ENCODE measurements at places on chromosomes 7 and 10. TPM values are rescaled to one million over a fixed set of nuclear protein-coding genes. Genes with fewer than 3 reads are reported as not detected.
A peak's percentile ranks its signal among the peaks of the same experiment; 100 is the strongest.

GRCh38 chr10:122286867-122287266 lies 15.8 kb downstream of the BTBD16 start:
- peak; percentile 92 for DNase-seq

GRCh38 chr7:33692956-33693355 lies 212.4 kb upstream of the BMPER start:
- peak; percentile 68 for DNase-seq

DNA sequence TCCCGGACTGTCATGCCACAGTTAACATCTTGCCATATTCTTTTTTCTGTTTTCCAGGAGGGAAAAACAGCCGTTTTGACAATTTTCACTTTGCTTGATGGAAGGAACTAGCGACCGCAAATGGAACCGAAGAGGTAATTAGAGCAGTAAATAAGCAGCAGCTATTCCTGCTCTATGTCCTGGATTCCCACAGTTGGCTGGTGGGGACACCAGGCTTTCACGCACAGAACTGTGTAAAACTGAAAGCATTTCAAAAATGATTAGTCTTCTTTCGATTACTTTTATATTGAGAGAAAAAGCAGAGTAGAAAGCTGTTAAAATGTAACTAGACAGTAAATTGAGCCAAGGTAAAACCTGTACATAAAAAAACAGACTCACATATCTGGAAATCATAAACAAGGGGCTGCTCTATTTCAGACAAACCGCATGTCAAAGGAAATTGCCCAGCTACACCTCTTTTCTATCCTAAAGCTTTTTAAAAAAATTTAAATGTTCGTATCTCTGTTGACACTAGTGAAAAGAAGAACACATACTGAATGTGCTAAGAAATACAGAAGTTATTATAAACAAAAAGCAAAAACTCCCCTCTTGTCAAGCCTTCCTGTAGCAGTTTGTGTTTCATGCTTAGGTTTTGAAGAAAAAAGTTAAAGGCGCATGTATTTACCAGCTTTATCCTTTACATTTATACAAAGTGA lies 93.4 kb downstream of the RNF216 start:
- no peak for DNase-seq

- no peak for DNase-seq
Measured at GRCh38 chr7:4675771-4676367, 6.2 kb upstream of the FOXK1 start.

DNA sequence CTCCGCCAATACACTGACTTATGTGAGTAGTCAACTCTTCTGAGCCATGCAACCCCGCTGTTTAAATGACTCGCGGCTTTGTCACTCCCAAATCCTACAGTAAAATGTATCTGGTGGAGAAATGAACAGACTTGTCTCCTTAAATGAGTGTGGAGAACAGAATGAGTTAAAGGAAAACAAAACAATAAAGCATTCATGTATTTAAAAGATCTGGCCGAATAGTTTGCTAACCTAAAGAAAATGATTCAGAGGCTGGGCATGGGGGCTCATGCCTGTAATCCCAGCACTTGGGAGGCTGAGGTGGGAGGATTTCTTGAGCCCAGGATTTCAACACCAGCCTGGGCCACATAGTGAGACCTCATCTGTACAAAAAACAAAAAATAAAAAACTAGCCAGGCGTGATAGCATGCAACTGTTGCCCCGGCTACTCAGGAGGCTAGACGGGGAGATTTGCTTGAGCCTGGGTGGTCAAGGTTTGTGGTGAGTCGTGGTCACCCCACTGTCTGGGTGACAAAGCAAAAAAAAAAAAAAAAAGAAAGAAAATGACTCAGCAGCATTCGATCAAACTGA lies 86.5 kb upstream of the PFKP start:
- peak; percentile 47 for DNase-seq

GRCh38 chr7:149783386-149784250 lies 10.2 kb upstream of the ZNF467 start:
- no peak for DNase-seq

DNA sequence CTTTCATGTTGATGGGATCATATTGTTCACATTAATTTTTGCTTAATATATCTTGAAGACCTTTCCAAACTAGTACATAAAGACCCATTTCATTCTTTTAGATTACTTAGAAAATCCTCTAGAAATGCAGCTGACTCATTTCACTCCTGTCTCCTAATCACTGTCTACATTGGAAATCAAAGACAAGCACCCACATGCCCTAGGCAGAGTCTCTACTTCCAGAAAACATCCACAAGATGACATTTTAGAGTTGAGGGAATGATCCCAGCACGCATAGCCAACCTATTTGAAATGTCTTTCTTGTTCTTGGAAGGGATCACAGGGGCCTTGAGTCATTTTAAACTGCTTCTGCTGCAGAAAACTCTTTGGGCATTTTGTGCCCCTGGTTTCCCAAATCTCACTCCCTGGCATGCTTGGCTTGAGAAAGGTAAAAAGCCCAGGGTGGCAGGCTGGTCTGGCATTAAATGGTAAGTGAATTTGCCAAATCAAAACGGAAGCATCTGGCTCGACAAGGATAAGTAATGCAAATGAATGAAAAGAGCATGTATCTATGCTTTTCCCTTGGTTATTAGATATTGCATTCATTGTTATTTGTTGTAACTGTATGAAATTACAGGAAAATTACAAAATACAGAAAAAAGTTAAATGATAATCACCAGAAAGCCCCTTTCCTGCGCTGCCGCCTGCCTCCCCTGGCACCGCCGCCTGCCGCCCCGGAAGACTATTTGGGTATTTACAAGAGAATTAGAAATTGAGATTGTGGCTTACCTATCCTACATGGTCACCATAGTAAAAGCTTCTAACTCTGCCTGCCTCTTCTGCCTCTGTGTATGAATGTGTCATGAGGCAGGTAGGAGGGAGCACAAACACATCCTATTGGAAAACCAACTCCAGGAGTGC lies 225.3 kb downstream of the PTEN start:
- DNase-seq = no peak

DNA sequence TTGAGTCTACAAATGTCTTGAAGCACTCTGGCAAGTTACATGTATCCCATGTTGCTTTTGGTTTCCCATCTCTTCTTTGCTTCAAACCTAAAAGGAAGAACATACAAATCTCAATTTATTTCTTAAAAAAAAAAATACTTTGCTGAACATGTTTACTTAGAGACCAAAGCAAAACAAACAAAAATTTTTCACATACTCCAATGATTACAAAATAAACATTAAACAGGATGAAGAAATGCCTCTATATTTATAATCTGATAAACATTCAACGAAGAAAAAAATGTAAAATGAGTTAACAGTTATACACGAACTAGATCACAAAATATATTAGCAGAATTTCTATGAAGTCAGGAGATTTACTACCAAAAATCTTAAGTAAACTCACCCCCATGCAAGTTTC lies 31.3 kb downstream of the FAM204A start:
- no peak for DNase-seq

DNA sequence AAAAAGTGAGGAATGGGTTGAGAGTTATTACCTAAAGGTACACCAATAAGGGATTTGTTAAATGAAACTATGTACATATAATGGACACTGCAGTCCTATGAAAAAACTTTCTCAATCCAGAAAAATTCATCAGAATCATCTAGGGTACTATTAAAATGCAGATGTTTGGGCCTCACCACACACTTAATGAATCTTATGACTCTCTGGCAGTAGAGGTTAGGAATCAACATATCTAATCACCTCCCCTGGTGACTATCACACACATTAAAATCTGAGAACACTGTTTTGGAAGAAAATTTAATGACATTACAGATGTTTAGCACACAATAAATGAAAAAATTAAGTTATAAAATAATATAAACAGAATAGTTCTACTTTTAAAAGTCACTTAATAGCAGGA lies 32.1 kb downstream of the BAZ1B start:
- DNase-seq = no peak

DNA sequence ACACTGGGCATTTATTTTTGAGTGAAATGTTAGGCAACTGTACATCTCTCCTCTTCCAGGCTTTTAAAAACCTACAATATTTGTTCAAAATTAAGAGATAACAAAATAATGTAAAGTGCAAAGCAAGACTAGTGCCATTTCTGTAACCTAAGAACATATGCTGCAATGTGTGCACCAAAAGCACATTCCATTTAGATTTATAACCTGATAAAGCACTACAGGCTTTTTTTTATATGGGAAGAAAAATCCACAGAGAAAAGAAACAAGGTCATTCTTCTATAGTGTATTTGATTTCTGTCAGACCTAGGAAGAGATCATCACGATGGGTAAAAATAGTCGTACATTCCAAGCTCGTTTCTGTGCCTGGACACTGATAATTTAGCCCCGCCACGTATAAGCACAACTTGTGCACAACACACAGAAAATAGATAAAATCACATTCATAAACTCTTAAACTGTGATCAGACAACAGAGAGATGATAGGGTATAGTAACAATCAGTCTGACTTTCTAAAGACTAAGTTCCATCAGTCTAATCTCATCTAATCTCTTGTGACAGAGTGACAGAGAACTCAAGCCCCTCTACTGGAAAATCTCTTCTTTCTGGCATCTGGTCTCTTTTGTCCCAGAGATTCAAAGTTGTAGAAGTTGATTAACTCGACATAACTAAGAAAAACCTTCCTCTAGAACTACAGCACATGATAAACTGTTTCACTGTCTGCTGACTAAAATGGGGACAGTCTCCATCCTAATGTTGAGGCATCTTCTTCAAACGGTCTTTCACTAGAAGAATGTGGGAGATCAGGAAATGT lies 6.7 kb downstream of the LAMB1 start:
- no peak for DNase-seq

DNA sequence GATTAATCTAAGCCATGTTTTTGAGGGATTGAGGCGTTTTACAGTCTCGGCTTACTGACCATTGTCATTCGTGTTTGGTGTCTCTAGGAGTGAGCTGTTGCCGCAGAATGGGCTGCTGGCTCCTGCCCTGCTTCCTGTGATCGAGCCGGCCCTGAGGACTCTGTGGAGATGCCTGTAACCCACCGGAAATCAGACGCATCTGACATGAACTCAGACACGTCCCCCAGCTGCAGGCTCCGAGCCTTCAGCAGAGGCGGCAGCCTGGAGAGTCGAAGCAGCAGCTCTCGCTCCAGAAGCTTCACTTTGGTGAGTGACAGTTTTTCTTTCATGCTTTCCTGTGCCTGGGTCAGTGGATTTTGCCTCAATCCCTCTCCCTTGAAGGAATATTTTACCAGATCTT lies 28.8 kb downstream of the PROSER2 start:
- DNase-seq = no peak

- no peak for DNase-seq
Measured at GRCh38 chr10:129934196-129934925, 29.7 kb downstream of the EBF3 start.

- DNase-seq = no peak
Measured at GRCh38 chr10:133158437-133158755, 1.6 kb upstream of the KNDC1 start.

DNA sequence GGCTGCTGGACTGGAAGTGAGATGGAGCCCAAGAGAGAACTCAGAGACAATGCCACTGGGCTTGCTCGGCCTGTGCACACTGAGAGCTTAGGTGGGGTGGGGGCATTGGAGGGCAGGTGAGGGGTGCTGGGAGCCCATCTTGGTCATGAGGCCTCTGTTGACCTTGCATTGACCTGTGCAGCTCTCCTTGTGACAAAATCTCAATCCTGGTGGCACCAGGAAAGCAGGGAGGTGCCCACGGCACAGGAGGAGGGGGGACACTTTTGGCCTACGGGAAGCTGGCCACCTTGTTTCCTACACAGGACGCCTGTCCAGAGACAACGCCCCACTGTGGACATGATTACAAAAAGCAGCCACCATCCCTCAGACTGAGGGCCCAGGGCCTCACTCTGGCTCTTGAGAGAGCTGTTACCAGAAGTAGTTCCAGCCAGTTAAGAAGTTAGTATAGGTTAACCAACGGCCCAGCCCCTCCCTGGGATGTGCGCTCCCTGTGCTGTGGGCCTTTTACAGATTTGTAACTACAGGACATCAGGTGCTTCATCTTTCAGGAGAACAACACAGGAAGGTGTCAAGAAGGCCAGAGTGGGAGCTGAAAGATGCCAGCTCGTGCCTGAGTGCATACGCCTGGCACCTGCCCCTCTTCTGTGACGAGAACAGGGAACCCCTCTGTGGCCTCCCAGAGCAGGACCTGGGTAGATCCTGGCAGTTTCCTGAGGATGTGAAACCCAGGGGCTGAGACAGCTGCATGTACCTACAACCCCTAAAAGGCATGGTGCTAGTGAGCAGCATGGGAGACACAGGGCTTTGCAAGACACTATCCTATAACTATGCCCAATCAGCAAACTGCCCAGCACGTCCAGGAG lies 10.3 kb downstream of the PKD1L1 start:
- no peak for DNase-seq

DNA sequence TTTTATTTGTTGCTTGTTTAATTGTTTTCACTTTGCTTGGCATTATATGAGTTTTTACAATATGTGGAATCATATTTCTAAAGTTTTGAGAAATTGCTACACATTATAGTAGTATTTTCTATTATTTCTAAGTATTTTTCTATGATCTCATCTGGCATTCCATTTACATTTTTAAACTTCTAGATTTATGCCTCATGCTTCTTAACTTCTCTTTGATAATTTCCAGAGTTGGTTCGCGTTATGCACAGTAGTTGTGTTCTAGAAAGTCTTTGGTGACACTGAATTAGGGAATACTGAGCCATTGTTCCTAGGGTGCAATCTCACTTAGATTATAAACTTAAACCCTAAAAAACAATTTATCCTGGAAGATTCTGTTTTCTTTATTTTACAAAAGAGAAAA lies 129.2 kb downstream of the GNAI1 start:
- DNase-seq = no peak

- DNase-seq = no peak
Measured at GRCh38 chr10:34018784-34019183, 684.3 kb upstream of the NRP1 start.

GRCh38 chr10:79248341-79249185 lies 98.7 kb upstream of the PPIF start:
- no peak for DNase-seq

DNA sequence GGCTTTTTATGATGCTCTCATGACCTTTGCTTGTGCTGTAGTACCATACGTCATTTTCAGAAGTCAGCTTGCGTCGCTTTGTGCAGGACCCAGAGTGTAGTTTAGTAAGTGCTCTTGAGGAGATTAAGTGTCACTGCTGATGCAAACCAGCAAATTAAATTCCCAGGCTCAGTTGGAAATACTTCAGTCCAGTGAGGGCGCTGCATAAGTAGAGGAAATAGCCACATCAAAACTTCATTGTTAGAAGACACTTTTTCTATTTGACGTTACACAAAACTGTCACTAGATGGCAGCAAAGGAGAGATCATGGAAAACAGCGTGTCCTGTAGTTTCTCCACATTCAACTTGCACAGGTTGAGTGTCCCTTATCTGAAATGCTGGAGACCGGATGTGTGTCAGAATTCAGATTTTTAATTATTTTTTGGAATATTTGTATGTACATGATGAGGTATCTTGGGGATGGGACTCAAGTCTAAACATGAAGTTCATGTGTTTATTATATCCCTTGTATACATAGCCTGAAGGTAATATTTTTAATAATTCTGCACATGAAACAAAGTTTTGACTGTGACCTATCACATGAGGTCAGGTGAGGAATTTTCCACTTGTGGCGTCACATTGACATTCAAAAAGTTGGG lies 7.9 kb downstream of the ZNF22 start:
- peak; percentile 88 for DNase-seq

- no peak for DNase-seq
Measured at GRCh38 chr10:132959559-132959961, 17.2 kb upstream of the CFAP46 start.

The SNX13 gene
- total RNA-seq = 22.8 TPM

The GPC2 gene
- not detected for total RNA-seq

The ZNF804B gene
- not detected for total RNA-seq

The PILRA gene
- total RNA-seq = 1.2 TPM

The PALS2 gene
- 23.6 TPM for total RNA-seq

The GSTO2 gene
- 1.7 TPM for total RNA-seq

Data from HT1080 (cell line).